Trophoblast cell (in vitro differentiated cells and primary cell): ENCODE measurements at places on chromosomes 12 and 14.

GRCh38 chr12:116043659-116044535 lies 233.6 kb downstream of the MED13L start:
- DNase-seq: no peak

GRCh38 chr12:13896063-13896626 lies 85.3 kb downstream of the GRIN2B start:
- no peak for DNase-seq

GRCh38 chr12:27523305-27523641 lies 733 bp upstream of the PPFIBP1 start:
- DNase-seq: no peak

DNA sequence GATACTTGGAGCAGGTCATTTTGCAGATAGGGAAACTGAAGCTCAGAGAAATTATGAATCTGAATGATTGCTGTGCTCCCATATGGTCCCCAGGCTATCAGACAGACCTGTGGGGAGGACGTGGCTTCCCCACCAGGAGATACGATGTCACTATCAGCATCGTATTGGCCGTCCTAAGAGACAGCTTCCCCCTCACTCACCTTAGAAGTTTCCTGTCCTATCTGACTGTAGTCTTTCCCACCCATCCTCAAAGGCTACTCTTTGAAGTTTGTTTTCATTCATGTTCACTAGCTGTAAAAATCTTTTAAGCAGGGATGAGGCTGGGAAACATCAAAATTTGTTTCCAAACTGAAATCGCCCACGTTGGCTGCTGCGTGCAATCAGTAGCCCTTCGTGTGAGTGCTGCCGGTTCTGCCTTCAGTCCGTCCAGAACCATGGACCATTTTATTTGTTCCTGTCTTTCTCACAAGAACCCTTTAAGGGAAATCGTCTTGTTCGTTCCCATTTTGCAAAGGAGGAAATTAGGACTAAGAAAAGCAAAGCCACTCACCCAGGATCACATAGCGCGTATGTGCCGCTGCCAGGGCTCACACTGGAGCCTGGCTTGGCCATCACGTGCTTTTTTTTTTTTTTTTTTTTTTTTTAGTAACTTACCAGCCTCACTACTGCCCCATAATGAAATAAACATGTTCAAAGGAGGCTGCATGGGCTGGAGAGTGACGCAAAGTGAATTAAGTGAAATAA lies 1.0 kb upstream of the KDM2B start:
- no peak for DNase-seq

DNA sequence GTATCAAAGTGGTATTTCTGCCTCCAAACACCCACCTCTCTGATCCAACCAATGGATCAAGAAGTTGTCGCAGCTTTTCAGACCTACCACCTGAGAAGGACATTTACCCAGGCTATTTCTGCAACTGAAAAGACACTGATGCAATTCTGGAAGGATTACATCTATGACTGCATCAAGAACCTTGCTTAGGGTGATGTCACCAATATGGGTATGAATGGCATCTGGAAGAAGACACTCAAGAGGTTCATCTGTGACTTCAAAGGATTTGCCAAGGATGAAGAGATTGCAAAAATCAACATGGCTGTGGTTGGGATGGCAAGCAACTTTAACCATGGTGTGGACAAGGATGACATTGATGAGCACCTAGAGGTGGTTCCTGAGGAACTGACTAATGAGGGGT lies 154.2 kb downstream of the PCNX1 start:
- peak; percentile 8 for DNase-seq

DNA sequence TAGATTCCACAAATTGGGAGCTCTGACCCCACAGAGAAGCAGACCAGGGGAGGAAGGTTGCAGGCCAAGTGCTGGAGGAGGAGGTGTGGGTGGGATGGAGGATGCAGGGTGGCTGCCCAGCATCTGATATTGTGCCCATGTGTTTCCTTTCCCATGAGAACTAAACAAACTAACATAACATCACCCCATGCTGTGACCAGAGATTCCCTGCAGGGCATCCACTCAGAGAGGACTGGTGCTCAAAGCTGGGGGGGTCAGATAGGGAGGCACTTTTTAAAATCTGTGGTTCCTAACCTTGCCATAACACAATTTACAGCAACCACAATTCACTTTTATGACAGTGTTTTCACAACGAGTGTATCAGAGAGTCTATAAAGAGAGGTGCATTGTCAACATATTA lies 1277.6 kb downstream of the AACS start:
- no peak for DNase-seq
